Stimulated activated CD8-positive, alpha-beta memory T cell treated with anti-CD3 and anti-CD28 coated beads, Interleukin-4, amount 100 ng/mL, for 1 hour (primary cell): ENCODE measurements at places on chromosomes 5 and 9.

DNA sequence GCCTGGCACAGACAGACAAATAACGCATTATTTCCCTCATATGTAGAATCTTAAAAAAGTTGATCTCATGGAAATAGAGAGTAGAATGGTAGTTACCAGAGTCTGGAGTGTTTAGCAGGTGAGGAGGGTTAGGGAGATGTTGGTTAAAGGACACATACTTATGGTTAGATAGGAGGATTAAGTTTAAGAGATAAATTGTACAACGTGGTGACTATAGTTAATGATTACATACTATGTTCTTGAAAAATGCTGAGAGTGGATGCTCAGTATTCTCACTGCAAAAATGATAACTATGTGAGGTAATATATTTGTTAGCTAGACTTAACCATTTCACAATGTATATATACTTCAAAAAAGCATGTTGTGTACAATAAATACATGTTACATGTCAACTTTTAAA is 38.0 kb downstream of the CERT1 start:
- no peak for DNase-seq

DNA sequence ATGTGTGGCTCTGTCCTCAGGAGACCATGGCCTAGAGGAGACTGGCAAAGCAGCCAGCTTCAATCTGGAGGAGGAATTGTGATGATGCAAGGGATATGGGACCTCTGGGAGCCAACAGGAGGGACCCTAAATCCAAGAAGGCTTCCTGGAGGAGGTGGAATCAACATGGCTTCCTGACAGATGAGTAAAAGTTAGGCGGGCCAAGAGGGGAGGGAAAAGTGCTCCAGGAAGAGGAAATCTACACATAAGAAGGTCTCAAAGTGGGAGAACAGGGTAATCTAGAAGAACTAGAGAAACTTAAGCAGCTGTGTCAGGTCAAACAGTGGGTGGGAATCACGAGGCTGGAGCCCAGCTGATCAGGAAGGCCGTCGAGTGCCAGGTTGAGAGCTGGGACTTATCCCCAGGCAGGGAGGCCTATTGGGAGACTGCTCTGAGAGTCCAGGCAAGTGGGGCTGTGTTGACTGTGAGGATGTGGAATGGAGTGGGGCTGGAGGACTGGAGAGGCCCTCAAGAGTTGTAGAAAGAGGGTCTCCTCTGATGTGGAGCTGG is 119.1 kb downstream of the C9orf50 start:
- DNase-seq: no peak

- no peak for DNase-seq
These were observed 92.3 kb downstream of the FSTL4 start for GRCh38 chr5:133520062-133520461.

GRCh38 chr9:81519816-81520495 is 169.4 kb downstream of the TLE1 start:
- no peak for DNase-seq

- no peak for DNase-seq
These were observed 160.2 kb downstream of the SH3GL2 start for GRCh38 chr9:17739022-17739421.

DNA sequence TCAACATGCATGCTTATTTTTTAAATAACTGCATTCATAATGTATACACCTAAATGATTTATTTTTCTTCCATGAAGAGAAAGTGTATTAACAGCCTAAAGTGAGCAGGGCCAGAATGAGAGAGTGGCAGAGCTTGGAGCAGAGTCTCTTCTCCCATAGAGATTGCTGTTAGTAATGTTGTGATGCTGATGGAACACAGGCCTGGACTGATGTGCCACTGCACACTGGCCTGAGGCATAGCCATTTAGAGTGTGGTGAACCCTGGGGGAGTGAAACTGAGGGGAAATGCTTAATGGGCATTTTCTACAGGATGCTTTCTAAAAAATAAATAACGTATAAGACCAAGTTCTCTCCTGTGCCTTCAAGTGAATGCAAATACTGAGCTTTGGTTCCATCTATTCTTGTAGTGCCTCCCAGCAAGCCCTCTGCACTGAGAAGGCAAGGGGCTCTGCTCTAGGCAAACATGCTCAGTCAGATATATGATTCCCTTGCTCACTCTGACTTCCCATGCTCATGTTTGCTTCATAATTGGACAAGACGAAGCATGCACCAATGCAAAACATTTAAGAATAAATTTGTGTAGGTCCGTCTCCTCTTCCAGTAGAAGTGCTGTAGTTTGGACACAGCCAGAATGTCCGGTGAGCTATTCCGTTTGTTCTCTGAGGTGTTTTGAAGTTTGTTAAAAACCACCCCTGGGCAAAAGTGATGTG is 185.7 kb downstream of the PBX3 start:
- DNase-seq: no peak

DNA sequence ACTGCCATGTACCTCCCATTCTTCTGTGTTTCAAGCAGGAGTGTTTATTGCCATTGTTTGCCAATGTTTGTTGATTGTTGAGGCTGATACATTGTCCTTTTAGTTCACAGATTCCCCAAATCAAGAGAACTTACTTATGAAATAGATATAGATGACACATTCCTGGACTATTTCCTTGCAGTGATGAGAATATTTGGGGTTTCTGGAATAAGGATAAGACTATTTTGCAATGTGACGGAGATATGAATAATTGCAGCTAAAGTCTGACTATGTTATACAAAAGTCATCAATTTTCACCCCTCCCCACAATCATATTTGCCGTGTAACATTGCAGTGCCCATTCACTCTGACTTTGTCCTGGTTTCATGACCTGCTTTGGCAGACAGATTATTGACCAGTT is 460.8 kb downstream of the CDH10 start:
- no peak for DNase-seq

DNA sequence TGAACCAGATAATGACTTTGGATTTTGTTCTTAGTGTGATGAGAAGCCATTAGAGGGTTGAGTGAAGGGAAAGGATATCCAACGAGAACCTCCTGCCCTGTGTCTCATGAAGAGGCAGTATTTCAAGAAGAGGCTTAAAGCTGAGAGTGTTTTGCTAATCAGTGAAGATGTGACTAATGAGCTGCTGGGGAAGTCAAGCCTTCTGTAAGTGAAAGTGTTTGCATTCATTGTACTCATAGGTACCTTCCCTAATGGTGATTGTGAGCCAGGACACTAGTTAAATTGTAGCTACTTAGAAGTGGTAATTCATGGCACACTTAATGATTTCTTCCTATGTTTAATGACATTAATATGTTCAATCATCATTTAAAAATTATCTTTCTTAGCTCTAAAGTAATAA is 23.7 kb downstream of the PIP5K1B start:
- DNase-seq: no peak

DNA sequence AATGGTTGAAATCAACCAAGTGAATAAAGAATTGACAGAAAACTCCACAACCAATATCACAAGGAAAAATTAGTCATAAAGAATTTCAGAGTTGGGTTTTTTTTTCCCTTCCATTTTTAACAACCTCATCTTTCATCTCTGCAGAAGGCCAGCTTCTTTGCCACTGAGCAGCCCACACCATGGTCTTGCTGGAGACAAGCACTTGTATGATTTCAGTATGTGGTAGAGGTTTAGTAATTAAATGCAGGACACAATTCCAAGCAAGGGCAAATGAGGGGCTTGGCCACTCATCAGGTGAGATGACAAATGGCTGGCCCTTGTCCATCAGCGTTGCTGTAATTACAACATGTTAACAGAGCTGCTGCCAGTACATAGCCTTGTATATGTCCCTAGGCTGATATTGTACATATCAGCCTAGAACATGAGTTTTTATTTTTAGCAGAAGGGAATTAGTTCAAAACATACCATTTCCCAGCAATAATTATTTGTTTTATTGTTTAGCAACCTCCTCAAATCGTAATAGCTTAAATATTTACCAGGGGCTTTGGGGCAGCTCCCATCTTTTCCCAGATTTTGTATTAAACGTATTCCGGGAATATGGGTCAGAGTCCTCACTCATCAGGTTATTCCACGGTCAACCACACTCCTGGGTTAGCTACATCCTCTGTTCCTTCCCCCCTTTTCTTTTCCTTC is 5.0 kb upstream of the C9 start:
- DNase-seq: no peak

DNA sequence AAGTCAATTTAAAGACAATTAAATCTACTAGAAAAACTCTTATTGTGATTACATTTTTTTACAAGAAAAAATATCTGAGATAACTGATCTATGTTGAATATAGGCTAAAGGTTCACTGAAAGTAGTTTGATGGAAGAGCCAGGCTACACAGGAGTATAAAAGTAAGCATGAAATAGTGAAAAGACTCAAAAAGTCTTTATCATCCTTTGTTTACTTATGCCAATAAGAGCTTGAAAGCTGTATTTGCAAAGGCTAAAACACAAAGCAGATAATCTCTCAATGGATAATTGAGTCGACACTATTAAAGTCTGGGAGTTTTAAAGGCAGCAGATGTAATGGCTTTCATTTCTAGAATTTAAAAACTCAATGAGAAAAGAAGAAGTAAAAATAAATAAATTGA is 42.0 kb downstream of the SSBP2 start:
- DNase-seq: no peak

- no peak for DNase-seq
These were observed 10.5 kb upstream of the ENDOG start for GRCh38 chr9:128807827-128808226.

DNA sequence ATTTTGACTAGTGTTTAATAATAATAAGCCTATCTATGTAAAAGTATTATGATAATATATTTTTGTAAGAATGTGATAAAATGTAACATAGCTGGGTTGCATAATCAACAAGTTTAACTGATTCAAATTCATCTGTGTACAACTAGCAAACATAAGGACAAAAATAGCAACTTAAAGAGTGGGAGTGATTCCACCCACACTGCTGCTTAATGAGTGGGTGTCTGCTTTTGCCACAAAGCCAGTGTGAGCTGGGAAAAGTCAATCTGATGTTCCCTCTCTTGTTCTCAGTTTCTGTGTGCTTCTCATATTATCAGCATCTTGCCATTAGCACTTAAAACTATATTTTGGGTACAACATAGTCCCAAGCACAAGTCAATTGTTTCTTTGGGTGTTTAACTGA is 111.1 kb upstream of the DPYSL3 start:
- DNase-seq: no peak

DNA sequence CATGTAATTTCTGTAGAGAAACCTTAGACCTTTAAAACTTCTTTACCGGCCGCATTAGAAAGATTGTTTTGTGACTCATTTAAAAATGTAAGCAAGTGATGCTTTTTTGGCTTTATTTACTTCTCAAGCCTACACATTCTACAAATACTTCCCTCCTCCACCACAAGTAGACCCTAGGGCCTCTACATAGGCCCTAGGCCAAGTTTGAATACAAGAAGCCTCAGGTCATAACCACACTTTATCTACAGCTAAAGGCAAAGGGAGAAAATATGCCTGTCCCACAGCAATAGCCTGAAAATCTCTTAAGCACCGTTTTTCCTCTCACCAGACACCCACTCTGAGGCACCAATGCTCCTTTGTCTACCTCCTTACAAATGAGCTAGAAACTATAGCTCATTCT is 53.9 kb downstream of the CSNK1A1 start:
- DNase-seq: no peak

DNA sequence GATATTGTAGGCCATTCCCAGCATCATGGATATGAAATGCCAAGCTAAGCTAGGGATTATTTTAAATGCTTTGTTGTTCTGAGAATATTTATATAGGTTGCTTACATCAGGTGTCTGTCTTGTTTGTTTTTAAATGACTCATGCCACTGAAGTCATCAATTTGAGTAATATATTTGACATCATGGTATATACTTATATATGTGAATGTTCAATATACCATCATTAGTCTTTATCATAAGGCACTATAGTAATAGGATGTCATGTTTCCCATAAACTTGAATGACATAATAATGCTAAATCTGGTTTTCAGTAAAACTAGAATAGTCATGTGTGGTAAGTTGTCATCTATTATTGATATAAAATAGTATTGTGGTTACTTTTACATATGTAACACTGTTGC is 13.1 kb downstream of the C9orf85 start:
- DNase-seq: no peak

- no peak for DNase-seq
These were observed 59.3 kb downstream of the TRIO start for GRCh38 chr5:14202462-14202861.

DNA sequence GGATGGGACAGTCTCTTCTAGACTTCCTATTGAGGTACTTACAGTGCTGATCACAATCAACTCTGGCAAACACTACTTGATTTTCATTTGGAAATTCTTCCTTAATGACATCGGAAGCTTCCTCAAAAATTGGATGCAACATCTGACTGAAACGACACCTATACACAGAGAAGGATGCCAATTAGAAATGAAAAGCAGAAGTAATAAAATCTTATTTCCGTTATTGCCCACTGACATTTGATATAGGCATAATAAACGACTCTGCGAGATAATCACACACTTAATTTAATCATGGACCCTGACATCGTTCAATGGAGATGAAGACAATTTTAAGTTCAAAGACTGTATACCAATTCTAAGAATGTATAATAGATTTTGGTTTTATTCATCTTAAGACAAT is 46.4 kb downstream of the ERP44 start:
- DNase-seq: no peak

DNA sequence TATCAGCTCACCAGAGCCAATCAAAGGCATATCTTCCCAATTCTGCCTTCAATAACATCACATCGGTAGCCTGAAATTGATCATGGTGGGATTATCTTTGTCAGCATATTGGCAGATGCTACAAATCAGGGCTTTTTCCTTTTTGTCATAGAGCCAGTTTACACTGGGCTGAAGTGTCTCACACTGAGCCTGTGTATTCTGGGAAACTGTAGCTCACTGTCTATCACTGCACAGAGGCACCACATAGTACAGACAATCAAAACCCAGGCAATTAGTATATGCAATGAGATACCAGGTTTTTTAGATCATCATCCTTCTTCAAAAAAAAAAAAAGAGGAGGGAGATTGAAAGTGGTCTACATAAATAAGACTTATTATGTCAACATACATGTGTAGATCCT is 46.6 kb downstream of the ADAM19 start:
- no peak for DNase-seq
